ENCODE measurements at places on chromosomes 7 and 10.
A peak's percentile ranks its signal among the peaks of the same experiment; 100 is the strongest.

DNA sequence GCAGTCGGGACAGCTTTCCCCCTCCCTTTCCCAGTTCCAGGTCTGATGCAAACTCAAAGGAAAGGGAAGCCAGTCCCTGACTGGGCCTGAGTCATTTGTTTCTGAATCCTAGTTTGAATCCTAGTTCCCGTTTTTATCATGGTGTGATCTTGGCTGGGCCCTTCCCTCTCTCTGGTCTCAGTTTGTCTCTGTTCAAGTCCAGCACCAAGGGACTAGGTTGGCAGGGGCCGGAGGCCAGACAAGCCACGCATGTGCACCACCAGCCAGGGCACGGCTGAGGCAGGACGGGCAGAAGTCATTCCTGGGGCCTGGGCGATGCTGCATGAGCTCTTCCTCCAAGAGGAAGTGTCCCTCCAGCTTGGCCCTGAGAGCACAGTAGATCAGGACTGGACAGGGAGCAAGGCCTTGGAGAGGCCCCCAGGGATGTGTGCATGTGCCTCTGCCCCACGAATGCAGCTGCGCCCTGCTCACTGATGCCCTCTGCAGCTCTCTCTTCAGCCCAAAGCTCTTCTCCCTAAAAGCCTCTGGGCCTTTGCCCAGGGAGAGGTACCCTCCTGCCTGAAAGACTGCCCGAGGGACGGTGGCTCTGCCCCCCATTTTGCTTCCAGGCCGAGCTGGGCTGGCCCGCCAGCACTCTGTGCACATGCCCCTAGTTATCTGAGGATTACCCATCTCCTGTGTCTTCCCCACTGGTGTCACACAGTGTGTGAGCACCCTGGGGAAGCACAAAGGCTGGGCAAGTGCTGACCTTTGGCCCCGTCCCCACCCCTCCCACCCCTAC lies 86.7 kb downstream of the ZMIZ1 start:
- no peak for DNase-seq

DNA sequence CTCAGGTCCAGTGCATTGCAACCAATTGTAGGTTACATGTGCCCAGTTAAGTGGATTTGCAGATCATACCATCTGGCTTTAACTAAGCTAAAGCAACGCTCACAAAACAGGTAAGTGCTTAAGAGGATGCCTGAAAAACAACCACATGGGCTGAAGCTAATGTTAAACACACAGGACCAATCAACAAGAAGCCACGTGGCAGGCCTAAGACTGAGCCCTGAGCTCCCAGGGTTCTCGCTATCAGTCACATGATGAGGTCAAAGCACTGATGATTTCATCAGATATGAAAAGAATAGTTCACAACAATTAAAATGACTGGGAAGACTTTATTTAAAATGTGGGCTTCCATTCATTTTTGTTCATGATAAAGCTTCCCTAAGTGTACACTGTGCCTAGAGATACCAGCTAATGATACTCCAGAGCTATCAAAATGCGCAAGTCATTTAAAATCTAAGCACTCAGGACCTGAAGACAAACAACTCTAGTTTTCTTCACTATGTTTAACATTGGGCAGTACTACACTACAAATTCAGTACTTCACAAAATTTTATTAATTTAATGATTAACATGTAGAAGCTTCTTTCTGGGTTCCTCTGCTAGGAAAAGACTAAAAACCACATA lies 90.6 kb downstream of the PIP4K2A start:
- no peak for DNase-seq

GRCh38 chr7:38846280-38846679 lies 62.7 kb downstream of the VPS41 start:
- no peak for DNase-seq

GRCh38 chr7:92720604-92721350 lies 115.6 kb downstream of the CDK6 start:
- no peak for DNase-seq

DNA sequence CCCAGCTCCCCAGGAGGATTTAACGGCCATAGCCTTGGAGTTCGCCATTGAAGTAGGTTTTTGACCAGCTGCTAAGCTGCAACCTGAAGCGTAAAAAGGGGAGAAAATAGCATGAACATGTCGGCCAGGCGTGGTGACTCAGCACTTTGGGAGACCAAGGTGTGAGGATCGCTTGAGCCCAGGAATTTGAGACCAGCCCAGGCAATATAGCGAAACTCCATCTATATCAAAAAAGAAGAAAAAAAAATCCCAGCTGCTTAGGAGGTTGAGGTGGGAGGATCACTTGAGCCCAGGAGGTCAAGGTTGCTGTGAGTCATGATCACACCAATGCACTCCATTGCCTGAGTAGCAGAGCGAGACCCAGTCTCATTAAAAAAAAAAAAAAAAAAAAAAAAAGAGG lies 32.2 kb upstream of the MCU start:
- no peak for DNase-seq

- DNase-seq = no peak
These were observed 43.5 kb downstream of the PRKG1 start for GRCh38 chr10:51117794-51118193.

GRCh38 chr7:30630986-30631385 lies 36.3 kb downstream of the GARS1 start:
- no peak for DNase-seq

DNA sequence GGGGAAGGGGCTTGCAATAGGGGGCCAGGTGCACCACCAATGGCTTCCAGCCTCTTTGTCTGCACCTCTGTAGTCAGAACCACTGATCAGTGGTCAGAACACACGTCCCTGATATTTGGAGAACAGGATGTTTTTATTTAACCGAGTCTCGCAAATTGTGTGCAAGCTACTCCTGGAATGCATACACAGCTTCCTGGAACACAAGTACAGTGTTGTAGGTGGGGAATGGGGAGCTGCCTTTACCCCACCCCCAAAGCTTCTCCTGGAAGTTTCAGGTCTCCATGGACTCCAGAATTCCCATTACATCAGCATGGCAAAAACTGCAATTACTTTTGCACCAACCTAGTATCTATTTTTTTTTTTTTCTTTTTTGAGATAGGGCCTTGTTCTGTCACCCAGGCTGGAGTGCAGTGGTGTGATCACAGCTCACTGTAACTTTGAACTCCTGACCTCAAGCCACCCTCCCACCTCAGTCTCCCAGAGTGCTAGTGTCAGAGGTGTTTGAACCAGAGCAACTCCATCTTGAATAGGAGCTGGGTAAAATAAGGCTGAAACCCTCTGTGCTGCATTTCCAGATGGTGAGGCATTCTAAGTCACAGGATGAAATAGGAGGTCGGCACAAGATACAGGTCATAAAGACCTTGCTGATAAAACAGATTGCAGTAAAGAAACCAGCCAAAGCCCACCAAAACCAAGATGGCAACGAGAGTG lies 374.0 kb downstream of the CALN1 start:
- no peak for DNase-seq

DNA sequence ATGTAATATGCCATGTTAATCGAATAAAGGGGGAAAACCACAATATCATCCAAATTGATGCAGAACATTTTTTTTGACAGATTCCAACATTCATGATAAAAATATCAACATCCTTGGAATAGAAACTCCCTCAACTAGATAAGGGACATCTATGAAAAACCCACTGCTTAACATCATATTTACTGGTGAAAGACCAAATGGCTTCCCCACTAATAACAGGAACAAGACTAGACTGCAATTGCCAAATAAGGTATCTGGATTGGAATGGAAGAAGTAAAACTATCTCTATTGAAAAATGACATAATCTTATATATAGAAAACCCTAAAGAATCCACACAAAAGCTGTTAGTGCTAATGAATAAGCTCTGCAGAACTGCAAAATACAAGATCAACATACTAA lies 27.8 kb downstream of the SMURF1 start:
- no peak for DNase-seq

DNA sequence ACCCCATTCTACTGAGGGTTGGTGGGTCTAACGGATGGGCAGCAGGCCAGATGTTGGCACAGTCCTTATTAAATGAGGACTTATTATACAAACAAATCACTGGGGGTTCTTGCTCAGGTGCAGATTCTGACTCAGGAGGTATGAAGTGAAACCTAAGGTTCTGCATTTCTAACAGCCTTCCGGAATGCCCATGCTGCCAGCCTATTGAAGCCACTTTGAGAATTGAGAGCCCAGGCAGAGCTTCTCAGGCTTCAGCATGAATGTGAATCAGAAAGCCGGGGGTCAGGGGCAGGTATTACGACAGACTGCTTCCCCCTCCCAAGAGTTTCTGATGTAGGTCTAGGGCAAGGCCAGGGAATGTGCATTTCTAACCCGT lies 34.1 kb upstream of the NPFFR1 start:
- no peak for DNase-seq

- no peak for DNase-seq
These were observed 121.5 kb upstream of the SH2B2 start for GRCh38 chr7:102165136-102165535.

DNA sequence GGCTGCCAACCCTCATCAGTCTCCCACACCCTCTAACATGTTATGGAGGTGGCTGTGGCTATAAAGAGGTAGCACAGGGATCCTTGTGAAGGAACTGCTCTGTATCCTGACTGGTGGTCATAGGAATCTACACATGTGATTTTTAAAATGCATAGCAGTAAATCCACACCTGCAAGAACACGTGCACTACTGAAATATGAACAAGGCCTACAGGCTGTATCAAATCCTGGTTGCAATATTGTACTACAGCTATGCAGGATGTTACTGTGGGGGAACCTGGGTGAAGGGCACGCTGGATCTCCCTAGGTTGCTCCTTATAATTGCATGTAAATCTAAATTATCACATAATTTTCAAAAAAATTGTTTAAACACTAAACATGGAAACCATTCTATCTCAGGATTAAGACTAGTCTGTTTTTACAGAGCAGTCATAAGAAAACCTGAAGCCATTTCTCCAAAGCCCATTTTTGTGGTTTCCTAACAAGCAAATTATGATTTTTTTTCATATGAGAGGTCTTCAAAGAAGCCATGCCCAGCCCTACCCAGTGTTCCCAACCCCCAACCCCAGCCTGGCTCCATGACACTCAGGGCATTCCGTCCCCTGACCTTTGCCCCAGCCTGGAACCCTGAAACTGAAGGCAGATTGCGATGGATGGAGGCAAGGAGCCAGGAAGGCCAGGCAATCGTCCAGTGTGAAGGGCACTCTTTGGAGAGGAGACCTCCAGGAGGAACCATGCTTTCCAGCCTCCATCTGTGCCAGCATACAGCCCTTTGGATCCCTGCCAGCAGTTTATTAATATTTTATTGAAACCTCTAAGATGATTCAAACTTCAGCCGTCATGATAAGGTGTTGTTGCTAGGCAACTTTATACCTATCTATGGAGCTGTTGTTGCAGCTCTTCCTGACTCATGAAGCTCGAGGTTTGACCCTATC lies 161.0 kb downstream of the GRID1 start:
- DNase-seq = no peak

GRCh38 chr10:75772153-75772887 lies 340.9 kb downstream of the LRMDA start:
- peak; percentile 44 for DNase-seq

GRCh38 chr10:86401588-86402282 lies 35.1 kb upstream of the GRID1 start:
- no peak for DNase-seq

GRCh38 chr10:113300617-113301016 lies 252.2 kb upstream of the HABP2 start:
- DNase-seq = peak; percentile 7

- DNase-seq = no peak
These were observed 17.6 kb downstream of the ARMH3 start for GRCh38 chr10:102038410-102038809.

DNA sequence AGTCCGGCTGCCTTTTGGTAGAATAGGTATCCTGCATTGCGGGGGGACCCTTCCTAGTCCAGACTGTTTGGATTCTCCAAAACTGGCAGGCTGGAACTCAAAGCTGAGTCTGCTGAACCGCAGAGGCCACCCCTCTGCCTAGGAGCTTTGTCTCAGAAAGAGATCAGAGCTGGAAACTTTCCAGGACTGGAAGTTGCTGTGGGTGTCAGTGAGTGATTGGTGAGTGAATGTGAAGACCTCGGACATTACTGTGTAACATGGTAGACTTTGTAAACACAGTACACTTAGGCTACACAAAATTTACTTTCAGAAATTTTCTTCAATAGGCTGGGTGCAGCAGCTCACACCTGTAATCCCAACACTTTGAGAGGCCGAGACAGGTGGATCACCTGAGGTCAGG lies 103.8 kb downstream of the DNAJC1 start:
- DNase-seq = no peak

DNA sequence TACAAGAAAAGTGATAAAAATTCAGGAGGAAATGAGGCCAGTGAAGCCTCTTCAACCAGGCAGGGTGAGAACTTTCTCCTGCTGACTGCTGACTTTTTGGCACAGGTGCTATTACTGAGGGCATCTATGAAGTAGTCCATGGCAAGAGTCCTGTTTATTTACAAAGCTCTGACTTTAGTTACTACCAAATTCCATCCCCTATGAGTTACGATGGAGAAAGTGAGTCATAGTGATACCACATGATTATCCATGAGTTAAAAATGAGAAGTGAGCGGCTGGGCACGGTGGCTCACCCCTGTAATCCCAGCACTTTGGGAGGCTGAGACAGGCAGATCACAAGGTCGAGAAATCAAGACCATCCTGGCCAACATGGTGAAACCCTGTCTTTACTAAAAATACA lies 19.9 kb downstream of the CCDC3 start:
- no peak for DNase-seq

- DNase-seq = no peak
These were observed 79.3 kb downstream of the GOLGA7B start for GRCh38 chr10:97928897-97929296.

DNA sequence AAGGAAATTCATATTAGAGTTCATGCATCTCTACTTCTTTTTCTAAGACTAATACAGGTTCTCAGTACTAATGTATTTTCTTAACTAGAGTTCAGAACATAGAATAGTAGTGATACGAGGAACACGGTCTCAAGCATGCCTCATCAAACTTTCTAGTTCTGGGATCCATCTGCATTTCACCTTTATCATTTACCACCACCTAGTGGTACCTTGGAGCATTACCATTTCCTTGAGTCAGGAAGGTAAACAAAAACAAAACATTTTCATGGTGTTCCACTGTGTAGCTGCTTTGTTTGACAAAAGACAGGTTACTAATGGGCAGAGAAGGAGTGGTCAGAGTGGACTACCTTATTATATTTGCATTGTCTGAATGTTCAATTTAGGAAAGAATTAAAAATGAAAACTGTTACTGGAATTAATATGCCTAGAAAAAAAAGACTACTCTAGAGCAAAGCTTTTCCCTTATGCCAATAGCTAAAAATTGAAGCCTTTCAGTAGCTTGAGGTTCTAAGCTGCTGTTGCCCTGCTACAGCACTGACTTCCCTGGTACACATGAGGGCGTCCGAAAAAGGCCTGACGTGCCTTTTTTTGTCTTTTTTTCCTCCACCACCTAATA lies 44.5 kb downstream of the STARD3NL start:
- DNase-seq = peak; percentile 82

- DNase-seq = no peak
These were observed 86.5 kb downstream of the HERC4 start for GRCh38 chr10:67988606-67989005.

DNA sequence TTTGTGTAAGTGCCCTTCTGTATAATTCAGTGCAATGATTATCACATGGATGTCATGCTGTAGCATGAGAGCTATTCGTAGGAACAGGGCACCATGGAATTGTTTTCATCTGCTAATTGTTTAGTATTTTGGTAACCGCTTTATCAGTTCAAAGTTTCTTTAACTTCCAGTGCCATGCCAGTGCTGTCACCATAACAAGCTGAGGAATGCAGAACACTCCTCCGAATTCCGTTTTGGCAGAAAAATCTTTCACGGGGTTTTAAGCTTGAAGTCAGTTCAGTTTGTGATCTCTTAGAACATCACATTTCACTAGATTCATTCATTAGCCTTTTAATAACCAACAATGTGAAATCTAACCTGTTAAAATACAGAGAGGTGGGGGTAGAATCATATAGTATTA lies 117.2 kb upstream of the SEMA3C start:
- no peak for DNase-seq

GRCh38 chr7:125425506-125425905 lies 495.9 kb upstream of the POT1 start:
- DNase-seq = no peak
